Spinal cord (tissue), 10 donors: ENCODE measurements at places on chromosomes 11 and 22. TPM values are rescaled to one million over a fixed set of nuclear protein-coding genes. Genes with fewer than 3 reads are reported as not detected.

GRCh38 chr11:46300270-46300669 is 22.8 kb downstream of the CREB3L1 start:
- peaks cover 22% of the 10 kb centered on the region for H3K4me1 ChIP-seq
- peaks cover 6% of the 10 kb centered on the region for H3K36me3 ChIP-seq
- no peak overlapping the region for H3K4me3 ChIP-seq
- no peak for DNase-seq

GRCh38 chr22:31932863-31933262 is 11.5 kb upstream of the YWHAH start:
- no peaks in the 10 kb centered on the region for H3K27me3 ChIP-seq
- no peak for DNase-seq
- peaks cover 33% of the 10 kb centered on the region for H3K4me1 ChIP-seq
- no peak overlapping the region for H3K4me3 ChIP-seq
- H3K36me3 ChIP-seq = no peaks in the 10 kb centered on the region

GRCh38 chr11:84501750-84502149 is 1125.4 kb downstream of the DLG2 start:
- no peak overlapping the region for H3K27ac ChIP-seq
- H3K27me3 ChIP-seq = no peaks in the 10 kb centered on the region
- H3K4me1 ChIP-seq = no peaks in the 10 kb centered on the region
- no peaks in the 10 kb centered on the region for H3K36me3 ChIP-seq
- DNase-seq = no peak

GRCh38 chr11:67082071-67082791 is 25.6 kb downstream of the RHOD start:
- no peaks in the 10 kb centered on the region for H3K27me3 ChIP-seq
- H3K4me3 ChIP-seq = no peak overlapping the region
- peaks cover 21% of the 10 kb centered on the region for H3K4me1 ChIP-seq
- no peak overlapping the region for H3K27ac ChIP-seq
- H3K36me3 ChIP-seq = no peaks in the 10 kb centered on the region

- H3K27me3 ChIP-seq = no peaks in the 10 kb centered on the region
- H3K27ac ChIP-seq = no peak overlapping the region
- H3K36me3 ChIP-seq = peaks cover 11% of the 10 kb centered on the region
- no peak overlapping the region for H3K4me3 ChIP-seq
- no peak for DNase-seq
Measured at GRCh38 chr11:125373426-125374391, 122.4 kb downstream of the FEZ1 start.

GRCh38 chr11:104772806-104773241 is 125.4 kb downstream of the CASP12 start:
- no peaks in the 10 kb centered on the region for H3K27me3 ChIP-seq
- peak overlapping the region; percentile 61 for H3K27ac ChIP-seq
- no peaks in the 10 kb centered on the region for H3K4me1 ChIP-seq
- no peak overlapping the region for H3K4me3 ChIP-seq

DNA sequence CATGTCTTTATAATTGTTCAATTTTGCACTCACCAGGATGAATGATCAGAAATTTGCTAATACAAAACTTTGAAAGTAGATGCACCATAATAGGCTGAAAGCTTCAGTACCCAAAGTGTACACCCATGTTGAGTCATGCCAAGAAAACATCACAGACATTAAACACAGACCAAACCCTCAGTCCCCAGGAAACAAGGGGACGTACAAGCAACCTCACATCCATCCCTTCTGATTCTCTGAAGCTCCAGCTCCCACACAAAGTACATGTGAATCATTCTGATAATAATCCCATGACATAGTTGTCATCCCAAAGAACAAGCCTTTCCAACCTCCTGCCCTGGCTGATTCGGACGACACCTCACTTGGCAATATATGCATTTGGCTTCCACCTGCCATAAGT is 183.8 kb downstream of the SNX19 start:
- no peak overlapping the region for H3K4me3 ChIP-seq
- DNase-seq = no peak
- H3K27ac ChIP-seq = no peak overlapping the region
- H3K36me3 ChIP-seq = no peaks in the 10 kb centered on the region
- H3K27me3 ChIP-seq = no peaks in the 10 kb centered on the region
- H3K4me1 ChIP-seq = peaks cover 3% of the 10 kb centered on the region

GRCh38 chr11:122365610-122366360 is 249.8 kb upstream of the BLID start:
- H3K36me3 ChIP-seq = no peaks in the 10 kb centered on the region
- peak; percentile 78 for DNase-seq
- no peaks in the 10 kb centered on the region for H3K27me3 ChIP-seq
- peaks cover 3% of the 10 kb centered on the region for H3K4me1 ChIP-seq
- H3K27ac ChIP-seq = peak overlapping the region; percentile 68
- peak overlapping the region; percentile 48 for H3K4me3 ChIP-seq

DNA sequence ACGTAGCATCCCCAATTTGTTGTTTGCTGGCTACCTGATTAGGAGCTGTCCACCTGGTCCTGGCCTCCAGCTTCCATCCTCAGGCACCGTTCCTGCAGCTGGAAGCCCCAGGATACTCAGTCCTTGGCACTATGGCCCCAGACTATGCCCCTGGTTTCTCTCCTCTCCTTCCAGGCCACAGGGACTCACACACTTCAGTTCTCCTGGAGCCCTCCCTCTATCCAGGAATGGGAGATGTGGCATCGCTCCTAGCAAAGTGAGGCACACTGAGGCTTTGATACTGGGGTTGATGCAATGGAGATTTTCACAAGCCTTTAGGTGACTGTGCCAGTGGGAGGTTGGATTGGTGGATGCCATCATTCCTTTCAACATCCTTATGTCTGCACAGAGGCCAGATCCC is 142.8 kb upstream of the B3GAT1 start:
- H3K36me3 ChIP-seq = no peaks in the 10 kb centered on the region
- DNase-seq = no peak
- no peak overlapping the region for H3K4me3 ChIP-seq
- no peaks in the 10 kb centered on the region for H3K27me3 ChIP-seq
- H3K4me1 ChIP-seq = no peaks in the 10 kb centered on the region
- no peak overlapping the region for H3K27ac ChIP-seq

GRCh38 chr11:58059007-58059350 is 28.2 kb downstream of the OR6Q1 start:
- H3K4me3 ChIP-seq = no peak overlapping the region
- peaks cover 8% of the 10 kb centered on the region for H3K4me1 ChIP-seq
- H3K36me3 ChIP-seq = no peaks in the 10 kb centered on the region
- H3K27me3 ChIP-seq = no peaks in the 10 kb centered on the region

Gene CYTH4
- total RNA-seq = 9.1 TPM

Gene NADSYN1
- 26.1 TPM for total RNA-seq

Gene LMNTD2
- total RNA-seq = 1.4 TPM

Gene PIM3
- total RNA-seq = 12.9 TPM
